ENCODE measurements at places on chromosomes 3 and 15.

DNA sequence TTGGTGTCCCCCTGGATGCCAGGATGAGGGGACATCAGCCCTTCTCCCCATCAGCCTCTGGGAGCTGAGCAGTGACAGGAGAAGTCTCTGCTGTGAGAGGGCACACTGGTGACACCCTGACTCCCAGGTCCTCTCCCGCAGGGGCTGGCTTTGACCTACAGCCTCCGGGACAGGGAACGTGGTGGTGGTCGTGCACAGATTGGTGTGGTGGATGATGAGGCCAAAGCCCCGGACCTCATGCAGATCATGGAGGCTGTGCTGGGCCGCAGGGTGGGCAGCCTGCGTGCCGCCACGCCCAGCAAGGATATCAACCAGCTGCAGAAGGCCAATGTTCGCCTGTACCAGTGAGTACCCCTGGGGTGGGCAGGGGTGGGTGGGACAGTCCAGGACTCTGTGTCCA is 6.8 kb downstream of the VILL start:
- no peak for DNase-seq

- DNase-seq: no peak
Measured at GRCh38 chr15:92226020-92226612, 167.6 kb upstream of the ST8SIA2 start.

DNA sequence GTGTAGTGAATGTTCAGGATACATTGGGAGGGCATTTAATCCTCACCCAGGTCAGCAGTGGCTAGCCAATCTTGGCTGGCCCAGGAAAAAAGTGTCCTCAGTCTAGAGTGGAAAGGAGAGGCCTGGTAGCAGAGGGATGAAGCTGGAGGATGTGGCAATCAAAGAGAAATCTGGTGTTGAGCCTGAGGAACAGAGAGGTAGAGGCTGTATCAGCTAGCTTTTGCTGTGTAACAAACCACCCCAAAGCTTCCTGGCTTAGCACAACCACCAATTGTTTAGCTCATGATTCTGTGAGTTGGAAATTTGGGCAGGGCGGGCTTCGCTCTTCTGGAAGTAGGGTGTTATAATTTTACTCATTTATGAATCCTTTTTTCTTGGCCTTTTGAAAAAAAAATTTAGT is 49.8 kb upstream of the PRR23E start:
- no peak for DNase-seq

GRCh38 chr15:85374831-85375230 is 5.6 kb upstream of the AKAP13 start:
- DNase-seq: no peak

- no peak for DNase-seq
Measured at GRCh38 chr3:7242303-7242635, 381.4 kb downstream of the GRM7 start.

DNA sequence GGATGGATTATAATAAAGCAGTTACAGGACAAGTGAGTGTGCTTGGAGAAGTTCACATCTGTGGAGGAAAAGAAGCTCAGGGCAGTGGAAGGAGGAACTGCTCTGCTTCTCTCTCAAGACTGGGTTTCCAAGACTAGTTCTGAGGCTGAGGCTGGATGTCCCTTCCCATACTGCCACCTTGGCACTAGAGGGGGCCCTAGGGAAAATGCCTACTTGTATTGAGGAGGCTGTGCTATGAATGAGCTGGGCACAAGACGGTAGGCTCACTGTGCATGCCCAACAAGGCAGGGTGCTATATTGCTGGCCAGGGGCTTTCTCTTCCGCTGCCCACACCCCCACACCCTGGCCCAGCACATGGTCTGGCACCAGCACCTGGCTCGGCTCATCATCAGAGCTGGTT is 65.2 kb downstream of the SLCO2A1 start:
- DNase-seq: no peak

DNA sequence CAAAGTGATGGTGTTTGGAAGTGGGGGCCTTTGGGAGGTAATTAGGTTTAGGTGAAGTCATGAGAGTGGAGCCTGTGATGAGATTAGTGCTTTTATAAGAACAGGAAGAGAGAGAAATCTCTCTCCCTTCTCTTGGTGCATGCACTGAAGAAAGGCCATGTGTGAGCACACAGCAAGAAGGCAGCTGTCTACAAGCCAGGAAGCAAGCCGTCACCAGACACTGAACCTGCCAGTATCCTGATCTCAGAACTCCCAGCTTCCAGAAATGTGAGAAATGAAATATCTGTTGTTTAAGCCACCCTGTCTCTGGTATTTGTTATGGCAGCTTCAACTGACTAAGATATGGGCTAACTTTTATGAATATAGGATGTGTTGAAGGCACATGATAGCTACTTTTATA is 72.6 kb downstream of the REC114 start:
- no peak for DNase-seq

GRCh38 chr3:100163787-100164186 is 49.5 kb upstream of the FILIP1L start:
- DNase-seq: no peak

DNA sequence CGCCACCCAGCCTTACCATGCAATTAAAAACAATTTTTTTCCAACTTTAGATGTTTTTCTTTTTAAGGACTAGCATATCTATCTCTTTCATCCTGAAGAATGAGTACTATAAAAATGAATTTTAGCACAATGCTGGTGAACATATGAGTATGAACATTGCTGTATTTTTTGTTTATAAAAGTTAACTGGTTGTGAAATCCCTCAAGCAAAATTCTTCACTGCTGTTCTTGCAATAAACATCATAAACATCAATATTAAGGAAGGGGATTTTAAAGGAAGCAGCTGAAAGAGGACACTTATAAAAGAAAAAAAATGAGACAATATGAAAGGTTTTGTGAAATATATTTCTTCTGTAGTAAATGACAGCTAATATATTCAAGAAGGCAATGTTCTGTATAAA is 3.0 kb downstream of the PLSCR4 start:
- DNase-seq: no peak

GRCh38 chr3:54309601-54310000 is 187.2 kb downstream of the CACNA2D3 start:
- DNase-seq: no peak

DNA sequence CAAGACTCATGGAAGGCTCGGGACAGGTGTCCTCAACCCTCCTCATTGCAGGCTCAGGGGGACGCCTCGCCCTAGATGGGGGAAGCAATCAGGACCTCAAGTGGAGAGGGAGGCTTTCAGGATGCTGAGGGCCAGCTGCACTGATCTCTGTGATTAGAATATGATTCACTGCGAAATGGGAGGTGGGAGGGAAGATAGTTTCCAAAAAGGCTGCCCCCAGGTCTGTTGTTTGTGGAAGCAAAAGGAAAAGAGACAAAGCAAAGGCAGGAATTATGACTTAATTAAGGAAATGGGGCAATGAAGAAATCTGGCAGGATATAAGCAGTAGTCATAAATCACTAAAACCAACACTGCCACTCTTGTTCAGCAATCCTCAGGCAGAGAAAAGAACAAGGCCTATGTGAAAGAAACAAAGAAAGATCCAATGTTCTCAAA is 85.6 kb upstream of the ABHD17C start:
- DNase-seq: no peak

- no peak for DNase-seq
Measured at GRCh38 chr3:157475921-157476414, 27.2 kb downstream of the VEPH1 start.

- DNase-seq: no peak
Measured at GRCh38 chr3:66449411-66449974, 51.3 kb downstream of the LRIG1 start.

DNA sequence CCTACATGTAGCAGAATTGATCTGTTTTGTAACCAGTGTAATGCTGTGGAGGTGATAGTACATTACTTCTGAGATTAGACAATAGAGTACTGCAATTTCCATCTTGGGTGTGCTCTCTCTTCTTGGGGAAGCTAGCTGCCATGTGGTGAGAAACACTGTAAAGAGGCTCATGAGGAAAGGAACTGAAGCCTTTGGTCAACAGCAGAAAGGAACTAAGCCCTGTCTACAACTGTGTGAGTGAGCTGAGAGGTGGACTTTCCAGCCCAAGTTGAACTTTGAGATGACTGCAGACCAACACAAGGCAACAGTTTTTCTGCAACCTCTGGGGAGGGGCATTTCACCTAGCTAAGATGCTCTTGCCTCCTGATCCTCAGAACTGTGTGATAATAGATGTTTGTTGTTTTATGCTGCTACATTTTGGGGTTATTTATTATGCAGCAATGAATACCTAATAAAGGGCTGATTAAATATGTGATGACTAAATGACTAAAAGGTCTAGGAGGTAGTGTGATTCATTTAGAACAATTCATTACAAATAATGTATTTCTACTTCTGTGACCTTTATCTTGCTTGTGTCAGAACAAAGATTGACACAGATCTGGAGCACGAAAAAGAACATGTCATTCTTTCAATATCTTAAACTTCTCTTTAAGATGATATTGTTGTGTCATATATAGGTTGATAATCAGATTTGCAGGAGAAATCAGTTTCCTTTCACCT is 121.6 kb upstream of the THRB start:
- no peak for DNase-seq

GRCh38 chr15:69161878-69162213 is 1.4 kb downstream of the GLCE start:
- no peak for DNase-seq

- no peak for DNase-seq
Measured at GRCh38 chr3:102514241-102514640, 79.4 kb downstream of the ZPLD1 start.

- DNase-seq: no peak
Measured at GRCh38 chr3:97948351-97949109, 23.7 kb downstream of the RIOX2 start.

- DNase-seq: no peak
Measured at GRCh38 chr3:48429317-48429959, 448 bp downstream of the PLXNB1 start.

DNA sequence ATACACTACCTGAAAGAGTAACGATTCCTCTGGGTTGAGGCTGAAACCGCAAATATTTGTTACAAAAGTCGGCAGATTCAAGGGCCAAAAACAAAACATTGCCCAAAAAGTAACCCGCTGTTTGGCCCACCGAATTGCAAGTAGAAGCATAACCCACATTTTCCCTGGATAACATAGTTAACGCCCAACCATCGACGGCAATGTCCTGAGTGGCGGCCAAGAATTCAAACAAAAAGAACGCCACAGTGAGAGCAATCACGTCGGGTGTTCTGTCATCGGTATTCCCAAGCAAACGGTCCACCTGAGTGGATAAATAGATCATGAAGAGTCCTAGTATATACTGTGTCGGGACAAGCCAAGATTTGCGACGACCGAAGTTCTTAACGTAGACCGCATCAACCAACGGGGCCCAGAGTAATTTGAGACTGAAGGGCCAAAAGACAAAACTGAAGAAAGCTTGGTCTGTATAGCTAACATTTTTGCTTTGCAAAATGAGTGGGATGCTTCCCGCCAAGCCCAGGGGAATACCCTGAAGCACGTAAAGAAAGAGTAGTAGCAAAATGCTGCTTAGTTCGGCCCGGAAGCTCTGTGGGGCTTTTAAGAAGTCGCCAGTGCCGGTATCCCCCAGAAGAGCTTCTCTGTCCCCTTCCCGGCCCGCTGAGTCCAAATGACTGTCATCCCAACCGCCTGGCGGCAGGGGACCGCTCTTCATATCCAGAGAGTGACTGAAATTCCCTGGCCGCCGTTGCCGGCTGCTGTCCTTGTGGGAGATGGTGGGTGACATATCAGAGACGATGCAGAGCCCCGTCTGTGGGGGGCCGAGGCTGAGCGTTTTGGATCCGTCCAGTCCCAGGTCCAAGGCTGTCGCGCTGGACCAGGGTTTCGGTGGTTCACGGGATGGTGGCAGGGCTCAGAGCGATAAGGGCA is 750 bp downstream of the SLC33A1 start:
- no peak for DNase-seq

- DNase-seq: no peak
Measured at GRCh38 chr3:52202384-52203077, 4.6 kb downstream of the ALAS1 start.

GRCh38 chr15:69906256-69907185 is 191.2 kb downstream of the TLE3 start:
- no peak for DNase-seq

DNA sequence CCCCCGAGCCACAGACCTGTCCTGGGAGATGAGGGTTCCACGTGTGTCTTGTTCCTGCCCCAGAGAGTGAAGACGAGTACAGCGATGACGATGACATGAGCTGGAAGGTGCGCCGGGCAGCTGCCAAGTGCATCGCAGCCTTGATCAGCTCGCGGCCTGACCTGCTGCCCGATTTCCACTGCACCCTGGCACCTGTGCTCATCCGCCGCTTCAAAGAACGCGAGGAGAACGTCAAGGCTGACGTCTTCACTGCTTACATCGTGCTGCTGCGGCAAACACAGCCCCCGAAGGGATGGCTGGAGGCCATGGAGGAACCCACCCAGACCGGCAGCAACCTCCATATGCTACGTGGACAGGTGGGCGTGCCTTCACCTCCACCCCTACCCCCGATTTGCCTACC is 18.6 kb downstream of the CAND2 start:
- no peak for DNase-seq

DNA sequence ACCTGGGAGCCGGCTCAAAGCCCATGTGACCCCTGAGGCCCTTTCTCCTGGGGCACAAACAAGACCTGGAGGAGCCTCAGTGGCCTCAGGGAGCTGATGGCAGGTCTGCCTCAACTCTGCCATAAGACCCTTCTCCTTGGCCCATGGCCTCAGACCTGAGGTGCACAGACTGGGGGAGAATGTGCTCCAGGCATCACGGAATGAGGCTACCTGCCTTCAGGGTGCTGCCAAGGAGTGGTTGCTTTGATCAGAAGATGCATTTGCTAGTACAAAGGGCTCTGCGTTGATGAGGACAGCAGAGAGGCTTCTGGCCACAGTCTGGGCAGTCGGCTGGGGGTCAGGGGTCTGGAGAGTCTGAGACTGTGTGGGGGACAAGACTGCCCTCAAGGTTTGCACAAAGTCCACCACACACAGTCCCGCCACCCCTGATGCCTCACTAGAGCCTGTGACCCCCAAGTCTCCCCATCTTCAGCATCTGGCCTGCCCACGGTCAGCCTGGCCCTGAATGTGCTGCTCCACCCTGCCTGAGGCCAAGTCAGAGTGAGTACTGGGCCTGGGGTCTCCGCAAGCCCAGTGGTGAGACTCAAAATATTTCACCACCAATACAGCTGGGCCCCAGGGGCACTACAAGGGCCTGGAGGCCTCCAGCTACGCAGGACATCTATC is 26.6 kb downstream of the ALDH1L1 start:
- DNase-seq: no peak

DNA sequence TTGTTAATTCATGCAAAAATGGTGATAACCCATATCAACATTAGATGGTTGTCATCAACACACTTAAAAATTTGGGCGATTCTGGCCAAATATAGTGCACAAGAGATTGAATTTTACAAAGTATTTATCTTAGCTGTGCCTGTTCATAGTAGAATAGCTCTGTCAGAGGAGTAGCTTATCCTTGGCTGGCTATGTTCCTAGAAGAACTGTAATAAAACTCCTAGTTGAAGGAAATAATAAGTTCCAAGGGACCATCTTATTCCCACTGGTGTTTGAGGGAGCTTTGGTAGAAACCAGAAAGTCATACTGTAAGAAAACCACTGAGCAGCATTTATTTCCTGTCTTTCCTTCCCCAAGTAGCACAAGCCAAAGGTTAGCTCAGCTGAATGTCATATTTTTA is 201.8 kb downstream of the GRM7 start:
- DNase-seq: no peak

All from glomerular endothelial cell (primary cell).